Uterus (tissue), 4 donors: ENCODE measurements at places on chromosomes 16 and 17.

GRCh38 chr16:58448890-58449289 lies 51.1 kb upstream of the NDRG4 start:
- DNase-seq = no peak

DNA sequence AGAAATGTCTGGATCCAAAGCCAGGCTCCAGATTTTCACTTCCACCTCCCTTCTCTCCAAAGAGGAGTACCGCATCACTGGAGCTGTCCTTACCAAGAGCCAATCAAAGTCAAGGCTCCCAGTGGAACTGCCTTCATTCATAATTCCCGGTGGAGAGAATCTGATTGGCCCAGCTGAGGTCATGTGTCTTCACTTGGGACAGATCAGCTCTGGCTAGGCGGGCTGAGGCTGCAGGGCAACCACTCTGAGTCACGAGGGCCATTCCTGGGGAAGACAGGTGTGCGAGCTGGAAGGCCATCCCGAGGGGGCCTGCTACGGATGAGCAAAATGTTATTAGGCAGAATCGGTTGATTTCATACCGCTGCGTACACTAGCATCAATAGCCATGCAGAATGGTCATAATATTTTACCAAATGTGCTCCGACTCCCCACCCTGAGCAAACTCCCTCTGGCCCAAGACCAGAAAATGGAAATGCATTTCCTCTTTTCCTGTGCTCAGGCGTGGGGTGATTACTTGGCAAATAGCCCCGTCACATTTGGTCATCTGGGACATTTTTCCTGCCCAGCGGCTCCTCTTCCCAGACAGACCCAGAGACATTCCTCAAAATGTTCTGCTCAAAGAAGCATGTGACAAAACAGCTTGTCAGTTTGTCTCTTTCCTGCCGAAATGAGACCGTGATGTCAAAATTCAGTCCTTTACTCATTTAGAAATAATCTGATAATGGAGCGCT lies 111.1 kb downstream of the AIPL1 start:
- DNase-seq = peak; percentile 15

DNA sequence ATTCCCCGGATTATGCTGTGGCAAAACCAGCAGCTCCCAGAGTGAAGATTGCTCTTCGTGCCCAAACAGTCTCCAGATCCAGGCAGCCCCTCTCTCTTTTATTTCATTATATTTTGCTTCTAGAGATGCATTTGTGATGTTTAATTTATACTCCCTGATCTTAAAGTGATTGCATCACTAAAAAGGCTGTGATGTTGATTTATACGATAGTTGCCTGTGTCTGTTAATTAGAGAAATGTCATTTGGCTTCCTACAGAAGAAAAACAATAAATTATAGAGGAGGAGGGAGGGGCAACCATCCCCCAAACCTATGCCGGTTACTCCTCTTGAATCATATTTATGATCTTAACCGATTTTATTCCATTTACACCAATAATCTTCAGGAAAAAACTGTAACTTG lies 615.3 kb downstream of the TOX3 start:
- no peak for DNase-seq

GRCh38 chr16:9135797-9136196 lies 44.4 kb downstream of the HAPSTR1 start:
- no peak for DNase-seq

DNA sequence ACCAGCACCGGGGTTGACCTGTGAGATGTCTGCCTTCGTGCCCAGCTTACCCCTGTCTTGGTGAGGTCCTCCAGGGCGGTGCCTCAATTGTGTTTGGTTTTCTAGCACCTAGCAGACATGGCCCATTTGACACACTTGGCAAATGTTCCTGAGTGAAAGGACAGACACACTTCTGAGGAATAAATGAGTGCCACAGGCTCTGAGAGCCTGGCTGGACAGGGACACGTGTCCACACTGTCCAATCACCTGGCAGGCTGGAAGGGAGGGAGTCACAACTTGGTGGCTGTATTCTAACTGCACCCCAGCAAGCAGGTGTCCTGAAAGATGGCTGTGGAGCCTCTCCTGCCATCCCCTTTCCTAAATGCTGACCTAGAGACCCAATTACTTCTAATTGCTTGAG lies 7.4 kb downstream of the MAP3K14 start:
- no peak for DNase-seq

GRCh38 chr17:44647736-44648135 lies 8.5 kb upstream of the MEIOC start:
- DNase-seq = no peak

- DNase-seq = no peak
Measured at GRCh38 chr16:86037999-86038925, 139.3 kb downstream of the IRF8 start.

- DNase-seq = no peak
Measured at GRCh38 chr17:57400648-57401047, 144.3 kb downstream of the MSI2 start.

- no peak for DNase-seq
Measured at GRCh38 chr16:72131036-72131435, 37.4 kb downstream of the DHX38 start.

- no peak for DNase-seq
Measured at GRCh38 chr16:56589141-56590039, at the start of gene MT3. TSS of gene MT3 (plus strand) at chr16:56589528. CDS start at chr16:56589591, 63 bp downstream.

DNA sequence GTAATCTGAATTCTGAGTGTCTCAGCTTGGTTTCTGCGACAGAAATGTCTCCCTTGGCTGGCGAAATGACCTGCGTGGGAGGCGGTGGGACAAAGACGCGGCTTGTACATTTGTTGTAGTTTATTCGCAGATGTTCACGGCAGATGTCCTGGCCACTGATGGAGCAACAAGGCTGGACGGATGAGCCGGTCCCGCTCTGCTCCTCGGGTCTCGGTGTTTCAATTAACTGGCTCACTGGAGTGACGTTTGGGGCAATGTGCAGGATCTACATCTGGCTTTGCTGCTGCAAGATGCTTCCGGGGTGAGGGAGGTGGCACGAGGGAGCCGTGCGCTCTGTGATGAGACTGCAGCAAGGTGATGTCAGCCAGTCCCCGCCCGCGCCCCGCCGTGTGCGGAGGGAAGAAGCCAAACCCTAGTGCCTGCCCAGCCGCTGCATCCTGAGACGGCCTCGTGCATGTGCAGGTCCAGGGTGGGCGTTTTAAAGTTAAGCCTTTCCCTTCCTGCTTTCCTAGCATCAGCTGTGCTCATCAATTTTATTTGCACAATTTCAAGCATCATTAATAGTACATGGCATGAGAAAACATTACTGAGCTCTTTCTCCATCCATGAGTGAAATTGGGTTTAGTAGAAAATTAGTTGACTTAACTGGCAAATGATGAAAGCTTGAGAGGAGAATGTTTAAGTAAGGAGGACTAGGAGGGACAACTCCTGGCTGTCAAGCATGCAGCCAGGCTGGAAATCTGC lies 44.4 kb downstream of the MGAT5B start:
- DNase-seq = no peak
